HepG2 (cell line): ENCODE measurements at places on chromosomes 3 and 15.
A peak's percentile ranks its signal among the peaks of the same experiment; 100 is the strongest.

- no peak for DNase-seq
Observed at GRCh38 chr3:196186651-196187573, 24.3 kb downstream of the ZDHHC19 start.

DNA sequence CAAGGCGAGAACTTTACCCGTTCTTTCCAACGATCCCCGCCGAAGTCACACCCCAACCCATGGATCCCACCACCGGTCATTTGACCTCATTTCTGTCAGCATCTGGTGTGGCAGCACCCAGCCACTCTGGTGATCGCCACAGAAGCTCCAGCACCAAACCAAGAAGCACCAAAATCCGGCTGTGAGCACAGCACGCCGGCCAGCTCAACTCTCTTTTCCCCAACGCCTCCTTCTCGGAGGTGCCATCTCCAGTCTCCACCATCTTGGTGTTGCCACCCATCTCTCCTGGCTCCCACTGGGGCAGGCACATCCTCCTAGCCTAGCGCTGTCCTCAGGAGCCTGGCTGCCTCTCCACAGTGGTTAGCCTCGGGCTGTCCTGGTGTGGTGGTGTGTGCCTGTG lies 6.5 kb downstream of the MUC4 start:
- no peak for DNase-seq

DNA sequence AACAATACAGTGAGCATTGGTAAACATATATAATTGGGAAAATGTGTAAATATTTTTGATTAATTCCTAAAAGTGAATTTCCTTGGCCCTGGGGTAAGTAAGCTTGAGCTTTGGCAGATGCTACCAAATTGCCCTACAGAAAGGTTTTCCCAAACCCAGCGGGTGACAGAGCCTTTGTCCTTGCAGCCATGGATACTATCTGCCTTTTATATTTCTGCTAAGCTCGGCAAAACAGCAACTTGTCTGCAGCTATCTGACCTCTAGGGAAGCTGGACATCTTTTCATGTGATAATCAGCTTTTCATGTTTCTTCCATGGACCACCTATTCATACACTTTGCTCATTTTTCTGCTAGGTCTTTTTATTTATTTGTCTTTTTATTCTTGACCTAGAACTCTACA lies 64.7 kb upstream of the SEC22A start:
- no peak for DNase-seq

DNA sequence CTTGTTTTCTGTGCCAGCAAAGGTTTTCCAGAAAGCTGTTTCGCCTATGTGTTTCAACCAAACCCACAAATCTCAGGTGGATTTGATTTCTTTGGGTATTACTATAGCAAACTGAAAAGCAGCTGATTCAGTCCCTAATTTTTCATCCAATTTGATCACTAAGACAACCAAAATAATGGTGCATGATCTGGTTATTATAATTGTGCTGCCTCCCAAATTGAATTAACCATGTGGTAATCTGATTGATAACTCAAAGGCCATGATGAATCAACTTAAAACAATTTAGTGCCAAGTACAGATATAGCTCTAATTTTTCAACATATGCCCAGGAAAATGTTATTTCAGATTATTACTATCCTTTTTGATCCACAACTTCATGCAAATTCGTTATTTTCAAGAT lies 30.6 kb downstream of the PRTG start:
- no peak for DNase-seq

- no peak for DNase-seq
Observed at GRCh38 chr3:146180376-146180775, 19.4 kb upstream of the PLOD2 start.

DNA sequence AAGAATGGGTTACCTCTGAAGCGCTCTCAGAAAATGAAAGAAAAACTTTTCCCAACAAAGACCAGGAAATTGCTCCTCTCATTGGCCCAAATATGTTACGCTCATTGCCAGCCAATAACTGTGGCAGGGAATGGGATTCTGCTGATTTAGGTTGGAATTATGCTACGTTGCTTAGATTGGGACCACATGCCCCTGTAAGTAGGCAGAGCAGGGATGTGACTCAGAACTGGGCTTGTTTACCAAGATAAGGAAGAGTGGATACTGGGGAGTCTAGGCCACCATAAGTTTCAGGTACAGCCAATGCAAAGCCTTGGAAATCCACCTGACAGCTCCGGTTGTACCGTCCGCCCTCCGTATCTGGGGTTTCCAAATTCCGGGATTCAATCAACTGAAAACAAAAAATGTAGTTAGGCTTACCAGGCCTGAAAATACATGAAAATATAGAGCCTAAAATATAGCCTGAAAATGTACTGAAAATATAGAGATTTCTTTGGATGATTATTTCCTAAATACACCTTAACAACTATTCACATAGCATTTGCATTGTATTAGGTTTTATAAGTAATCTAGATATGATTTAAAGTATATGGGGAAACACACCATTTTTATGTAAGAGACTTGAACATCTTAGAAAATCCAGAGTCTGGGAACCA lies 1.5 kb upstream of the TCF12 start:
- no peak for DNase-seq

- no peak for DNase-seq
Observed at GRCh38 chr3:12750658-12751071, 8.4 kb downstream of the TMEM40 start.

GRCh38 chr3:132079147-132079546 lies 44.3 kb upstream of the CPNE4 start:
- DNase-seq, result no peak

DNA sequence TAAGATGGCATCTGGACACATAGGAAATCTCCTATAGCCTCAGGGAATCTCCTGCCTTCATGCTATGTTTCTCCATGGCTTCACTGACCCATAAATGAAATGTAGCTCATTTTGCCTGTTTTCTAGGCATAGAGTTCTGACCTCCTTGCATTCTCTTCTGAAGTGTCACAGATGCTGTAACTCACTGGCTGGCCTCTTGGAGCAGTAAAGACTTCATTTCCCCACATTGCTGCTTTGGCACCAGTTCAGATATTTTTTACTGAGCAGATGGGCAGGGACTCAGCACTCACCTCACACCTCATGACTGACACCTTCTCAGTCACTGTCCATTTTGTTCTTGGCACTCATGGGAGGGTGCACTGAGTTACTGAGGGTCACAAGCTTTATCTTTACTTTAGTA lies 286.7 kb upstream of the TGFBR2 start:
- peak; percentile 71 for DNase-seq

GRCh38 chr3:31704591-31705179 lies 172.0 kb downstream of the STT3B start:
- no peak for DNase-seq

- no peak for DNase-seq
Observed at GRCh38 chr3:30858894-30859389, 35.5 kb downstream of the GADL1 start.

DNA sequence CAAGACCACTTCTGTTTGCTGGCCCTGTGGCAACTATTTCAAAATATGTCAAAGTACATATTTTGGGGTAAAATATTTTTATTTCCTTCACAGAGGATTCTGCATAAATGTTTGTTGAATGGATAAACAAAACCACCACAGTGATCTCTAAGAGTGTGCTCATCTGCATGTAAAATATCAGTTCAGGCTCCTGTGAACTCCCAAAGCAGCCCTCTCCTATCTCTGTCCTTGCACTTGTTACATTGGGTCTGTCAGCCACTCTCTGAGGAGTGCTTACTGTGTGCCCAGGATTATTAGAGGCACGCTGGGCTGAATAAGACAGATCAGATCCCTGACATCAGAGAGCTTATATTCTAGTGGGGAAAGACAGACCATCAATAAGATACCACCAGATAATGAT lies 27.1 kb downstream of the IQCH start:
- no peak for DNase-seq

GRCh38 chr3:3170998-3171397 lies 8.5 kb downstream of the CRBN start:
- no peak for DNase-seq

DNA sequence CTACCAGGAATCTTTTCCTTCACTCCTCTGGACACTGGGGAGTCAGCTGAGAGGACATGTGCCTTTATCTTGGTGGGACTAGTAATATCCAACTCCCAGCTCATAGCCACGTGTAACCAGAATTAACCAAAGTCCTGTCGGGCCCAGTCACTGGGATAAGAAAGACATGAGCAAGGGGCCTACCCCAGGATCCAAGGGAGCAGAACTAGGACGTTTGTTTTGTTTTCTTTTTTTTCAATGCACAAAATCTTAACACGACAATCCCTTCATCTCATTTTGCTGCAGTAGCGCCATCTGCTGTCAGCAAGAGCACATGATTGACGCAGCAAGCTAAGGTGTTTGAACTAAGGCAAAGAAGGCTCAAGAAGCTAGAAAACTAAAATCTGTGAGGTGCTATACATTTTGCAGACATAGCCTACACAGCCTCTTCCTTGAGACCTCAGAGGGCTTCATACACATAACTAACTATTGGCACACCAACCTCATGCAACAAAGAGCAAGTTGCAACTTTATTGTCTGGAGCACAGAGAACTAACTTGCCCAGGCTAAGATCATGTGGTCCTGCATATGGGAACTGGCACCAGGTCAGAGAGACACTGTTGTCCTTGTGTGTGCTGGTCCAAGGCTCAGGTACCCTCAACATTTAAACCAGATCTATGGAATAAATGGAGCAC lies 43.6 kb downstream of the RLBP1 start:
- DNase-seq, result peak; percentile 57
